ENCODE measurements at places on chromosomes 4 and X.

GRCh38 chr4:162151850-162152249 lies 11.9 kb downstream of the FSTL5 start:
- no peak for DNase-seq

DNA sequence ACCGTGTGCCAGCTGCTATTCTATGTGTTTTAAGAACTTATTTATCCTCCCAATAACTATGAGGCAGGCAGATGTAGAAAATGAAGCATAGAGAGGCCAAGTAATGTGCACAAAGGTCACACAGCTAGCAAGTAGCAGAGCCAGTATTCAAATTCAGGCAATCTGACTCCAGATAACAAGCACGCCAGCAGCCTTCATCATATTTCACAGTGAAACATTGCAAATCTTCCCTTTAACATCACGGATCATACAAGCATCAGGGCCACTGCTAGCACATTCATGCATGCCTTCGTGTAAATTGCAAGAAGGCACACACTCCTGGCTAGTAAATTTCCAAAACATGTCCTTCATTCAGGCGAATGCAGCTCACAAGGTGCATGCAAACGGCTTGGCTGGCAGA lies 33.1 kb downstream of the MAOB start:
- DNase-seq, result no peak

GRCh38 chr4:53557669-53558064 lies 33.6 kb downstream of the LNX1 start:
- no peak for DNase-seq

GRCh38 chrX:153476666-153477363 lies 6.4 kb upstream of the HAUS7 start:
- peak; percentile 68 for DNase-seq

DNA sequence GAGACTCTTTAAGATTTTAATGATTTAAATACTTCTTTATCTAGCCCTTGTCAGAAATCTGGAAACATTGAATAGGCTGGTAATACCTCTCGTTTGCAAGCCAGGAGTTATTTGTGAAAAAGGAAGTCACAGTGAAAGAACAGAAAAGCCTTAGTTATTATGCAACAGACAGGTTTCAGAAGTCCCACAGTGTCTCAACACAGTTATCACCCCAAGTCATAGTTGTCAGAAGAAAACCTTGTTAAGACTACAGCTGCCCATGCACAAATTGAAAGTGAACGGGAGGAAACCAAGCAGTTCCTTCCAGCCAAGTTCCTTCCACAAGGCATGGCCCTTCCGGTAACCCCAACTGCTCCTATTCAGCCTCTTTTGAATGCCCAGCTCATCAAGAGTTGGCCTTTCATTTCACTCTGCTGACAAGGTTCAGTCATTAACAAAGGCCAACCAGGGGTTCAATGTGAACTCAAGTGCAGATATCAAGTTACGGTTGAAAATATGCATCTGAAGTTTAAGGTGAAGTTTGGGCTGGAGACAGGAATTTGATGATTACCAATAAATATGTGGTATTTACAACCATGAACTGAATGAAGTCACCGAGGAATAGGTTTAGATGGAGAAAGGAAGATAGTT lies 15.6 kb downstream of the ALPK1 start:
- no peak for DNase-seq

- DNase-seq, result no peak
Measured at GRCh38 chr4:152408514-152409327, 127.2 kb downstream of the FBXW7 start.

GRCh38 chr4:99205153-99205979 lies 13.7 kb downstream of the ADH6 start:
- DNase-seq, result no peak

GRCh38 chr4:121584836-121585235 lies 111.9 kb downstream of the ANXA5 start:
- DNase-seq, result no peak

GRCh38 chr4:38281371-38282071 lies 321.3 kb downstream of the PTTG2 start:
- DNase-seq, result peak; percentile 56

DNA sequence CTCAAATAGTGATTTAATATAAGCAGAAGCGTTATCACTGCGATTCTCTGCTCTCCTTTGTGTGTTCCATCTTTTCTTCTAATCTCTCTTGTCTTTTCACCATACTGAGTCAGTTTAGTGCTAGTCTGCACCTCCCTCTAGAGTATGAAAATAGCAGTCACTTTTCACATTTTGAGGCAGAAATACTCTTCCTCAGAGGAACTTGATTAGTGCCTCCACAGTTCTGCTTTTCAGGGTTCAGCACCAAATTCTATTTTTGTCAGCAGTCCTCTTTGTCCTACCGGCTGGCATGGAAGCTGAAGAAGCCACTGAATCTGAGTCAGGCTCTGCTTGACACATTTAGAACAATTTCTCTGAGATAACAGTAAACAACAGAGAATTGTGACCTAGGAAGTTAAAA lies 49.7 kb upstream of the ANKRD17 start:
- peak; percentile 11 for DNase-seq

GRCh38 chrX:24877854-24878650 lies 137.7 kb downstream of the ARX start:
- peak; percentile 20 for DNase-seq

- peak; percentile 86 for DNase-seq
Measured at GRCh38 chr4:123352240-123352945, 44.2 kb upstream of the SPRY1 start.

GRCh38 chr4:3176367-3177229 lies 72.4 kb upstream of the MSANTD1 start:
- DNase-seq, result no peak

DNA sequence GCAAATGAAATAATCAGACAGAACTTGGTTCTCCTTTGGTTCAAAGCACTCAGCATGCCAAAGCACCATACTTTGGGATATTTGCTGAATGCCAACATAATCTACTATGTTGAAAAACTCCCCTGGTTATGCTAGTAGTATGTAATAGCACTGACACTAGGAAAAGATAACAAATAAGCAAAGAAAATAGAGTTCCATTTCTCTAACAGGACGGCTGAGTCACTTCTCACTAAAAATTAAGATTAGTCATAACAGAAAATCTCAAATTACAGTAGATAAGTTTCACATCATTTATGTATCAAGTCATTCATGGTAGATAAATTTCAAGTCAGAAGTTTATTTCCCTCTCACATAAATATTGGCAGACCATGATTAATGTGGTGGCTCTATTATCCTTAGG lies 17.9 kb downstream of the PDHA2 start:
- peak; percentile 18 for DNase-seq

GRCh38 chr4:10947898-10948297 lies 263.3 kb upstream of the CLNK start:
- no peak for DNase-seq

GRCh38 chr4:120052856-120053255 lies 13.8 kb downstream of the MAD2L1 start:
- DNase-seq, result peak; percentile 91
